MCF 10A (cell line): ENCODE measurements at places on chromosomes 7 and 10.

GRCh38 chr10:65751896-65752295 is 1173.9 kb upstream of the LRRTM3 start:
- peak; percentile 18 for DNase-seq

DNA sequence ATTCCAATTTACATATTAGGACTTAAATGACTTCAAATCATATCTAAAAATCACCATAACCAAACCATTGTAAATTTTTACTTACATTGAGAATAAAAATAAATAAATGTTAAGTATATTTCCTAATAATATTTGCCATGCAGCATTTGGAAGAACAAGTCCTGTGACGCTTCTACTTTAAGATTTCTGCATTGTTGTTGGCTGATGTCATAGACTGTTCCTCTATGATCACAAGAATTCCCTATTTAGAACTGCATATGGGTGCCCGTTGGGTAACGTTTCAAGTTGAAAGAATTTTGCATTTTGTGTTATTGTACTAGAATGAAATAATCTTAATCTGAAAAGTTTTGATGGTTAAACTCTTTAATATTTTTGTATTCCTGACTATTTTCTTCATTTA is 5.1 kb upstream of the ITGB1 start:
- peak; percentile 54 for DNase-seq

DNA sequence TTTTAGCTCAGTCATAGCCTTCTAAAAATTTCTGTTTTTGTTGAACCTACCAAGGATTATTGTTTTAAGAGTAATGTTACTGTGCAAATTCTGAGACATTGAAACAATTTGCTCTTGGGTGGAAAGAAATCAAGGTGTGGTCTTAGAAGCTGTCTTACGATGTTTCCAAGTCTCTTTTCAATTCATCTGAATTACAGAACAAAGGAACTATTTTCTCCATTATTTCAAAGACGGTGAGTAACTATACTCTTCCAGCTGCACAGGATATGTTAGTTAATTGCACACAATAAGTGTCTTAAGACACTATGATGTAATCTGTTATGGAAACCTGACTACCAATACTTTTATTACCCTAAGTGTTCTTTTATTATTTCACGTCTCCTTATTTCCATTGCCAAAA is 106.8 kb upstream of the POM121L12 start:
- DNase-seq, result no peak

- no peak for DNase-seq
Measured at GRCh38 chr7:42347616-42348015, 110.6 kb upstream of the GLI3 start.

DNA sequence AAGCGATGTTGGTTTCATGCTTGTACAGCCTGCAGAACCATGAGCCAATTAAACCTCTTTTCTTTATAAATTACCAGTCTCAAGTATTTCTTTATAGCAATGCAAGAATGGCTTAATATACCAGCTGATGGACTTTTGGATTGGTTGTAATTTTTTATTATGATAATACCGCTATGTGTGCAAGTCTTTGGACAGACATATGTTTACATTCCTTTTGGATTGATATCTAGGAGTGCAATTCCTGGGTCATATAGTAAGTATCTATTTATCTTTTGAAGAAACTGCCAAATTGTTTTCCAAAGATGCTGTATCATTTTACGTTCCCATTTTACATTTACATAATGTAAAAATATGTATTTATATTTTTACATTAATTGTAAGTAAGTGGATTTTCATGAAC is 81.2 kb upstream of the PIP4K2A start:
- no peak for DNase-seq

- no peak for DNase-seq
Measured at GRCh38 chr7:55730197-55730596, 132.4 kb downstream of the SEPTIN14 start.

GRCh38 chr7:73702226-73702625 is 17.2 kb downstream of the STX1A start:
- peak; percentile 20 for DNase-seq

- peak; percentile 42 for DNase-seq
Measured at GRCh38 chr7:74625446-74625845, 32.1 kb upstream of the GTF2I start.

DNA sequence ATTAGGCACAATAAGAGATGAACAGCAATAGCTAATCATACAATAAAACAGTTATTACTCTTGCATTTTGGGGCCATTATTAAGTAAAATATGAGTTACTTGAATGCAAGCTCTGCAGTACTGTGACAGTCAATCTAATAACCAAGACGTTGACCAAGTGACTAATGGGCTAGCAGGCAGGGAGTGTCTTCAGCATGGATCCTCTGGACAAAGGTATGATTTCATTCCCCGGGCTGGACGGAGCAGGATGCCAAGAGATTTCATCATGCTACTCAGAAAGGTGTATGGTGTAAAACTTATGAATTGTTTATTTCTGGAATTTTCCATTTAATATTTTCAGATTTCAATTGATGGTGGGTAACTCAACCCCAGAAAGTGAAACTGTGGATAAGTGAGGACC is 80.9 kb downstream of the SHH start:
- DNase-seq, result peak; percentile 87

GRCh38 chr10:9853405-9854355 is 1164.0 kb upstream of the CELF2 start:
- DNase-seq, result no peak

DNA sequence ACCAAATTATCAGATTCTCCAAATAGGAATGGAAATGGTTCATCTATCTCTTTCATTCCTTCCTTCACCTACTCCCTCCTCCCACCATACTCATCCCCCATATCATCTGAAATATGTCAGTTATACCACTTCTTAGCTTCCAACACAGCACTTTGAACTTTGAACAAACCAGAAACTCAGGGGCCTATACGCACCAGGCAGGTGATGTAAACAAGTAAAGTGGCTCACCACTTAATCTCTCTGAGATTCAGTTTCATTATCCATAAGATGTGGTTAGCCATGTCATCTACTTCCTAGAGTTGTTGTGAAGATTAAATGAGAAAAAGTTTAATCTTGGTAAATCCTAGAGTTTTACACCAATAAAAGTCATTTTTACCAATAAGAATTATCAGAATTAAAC is 65.9 kb upstream of the LRRN3 start:
- DNase-seq, result no peak

- no peak for DNase-seq
Measured at GRCh38 chr7:511476-512145, 8.0 kb downstream of the PDGFA start.
